ENCODE measurements at places on chromosomes 11 and 22.
A peak's percentile ranks its signal among the peaks of the same experiment; 100 is the strongest.

- no peak for DNase-seq
Measured at GRCh38 chr11:116694815-116695590, 77.8 kb downstream of the BUD13 start.

DNA sequence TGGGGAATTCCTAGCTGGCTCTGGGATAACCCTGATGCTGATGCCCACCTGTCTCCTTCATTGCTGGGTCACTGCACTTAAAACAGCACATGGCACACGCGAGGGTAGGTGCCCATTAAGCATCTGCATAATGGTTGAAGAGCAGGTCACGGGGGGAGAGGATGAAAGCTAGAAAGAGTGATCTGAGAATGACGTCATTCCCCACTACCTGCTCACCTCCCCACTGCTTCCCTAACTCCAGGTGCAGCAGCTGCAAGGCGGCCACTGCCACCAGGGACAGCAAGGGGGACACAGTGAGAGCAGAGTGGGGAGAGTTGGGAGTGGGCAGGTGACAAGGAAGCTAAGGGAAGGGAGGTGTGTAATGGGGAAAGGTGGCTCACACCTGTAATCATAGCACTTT is 27.0 kb downstream of the ADA2 start:
- DNase-seq, result no peak

GRCh38 chr22:28582806-28583205 is 96.8 kb downstream of the TTC28 start:
- peak; percentile 85 for DNase-seq

GRCh38 chr11:131957201-131957600 is 586.8 kb downstream of the NTM start:
- DNase-seq, result no peak

- no peak for DNase-seq
Measured at GRCh38 chr11:78699609-78700135, 125.0 kb upstream of the NARS2 start.

DNA sequence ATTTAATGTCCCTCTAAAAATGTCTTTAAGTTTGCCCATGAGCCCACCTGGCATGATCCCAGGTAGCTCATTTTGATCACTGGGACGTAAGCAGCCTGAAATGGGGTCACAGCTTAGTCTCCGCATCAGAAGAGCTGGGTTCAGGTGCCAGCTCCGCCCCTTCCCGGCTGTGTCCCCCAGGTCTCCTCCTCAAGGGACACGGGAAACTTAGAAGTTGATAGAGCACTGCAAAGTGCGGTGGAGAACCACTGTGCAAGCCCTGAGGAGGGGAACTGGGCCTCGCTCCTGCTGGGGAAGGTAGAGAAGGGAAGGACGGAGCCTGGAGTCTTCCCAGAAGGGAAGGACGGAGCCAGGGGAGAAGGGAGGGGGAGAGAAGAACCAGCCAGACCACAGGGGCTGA is 7.7 kb downstream of the TOM1 start:
- DNase-seq, result no peak

DNA sequence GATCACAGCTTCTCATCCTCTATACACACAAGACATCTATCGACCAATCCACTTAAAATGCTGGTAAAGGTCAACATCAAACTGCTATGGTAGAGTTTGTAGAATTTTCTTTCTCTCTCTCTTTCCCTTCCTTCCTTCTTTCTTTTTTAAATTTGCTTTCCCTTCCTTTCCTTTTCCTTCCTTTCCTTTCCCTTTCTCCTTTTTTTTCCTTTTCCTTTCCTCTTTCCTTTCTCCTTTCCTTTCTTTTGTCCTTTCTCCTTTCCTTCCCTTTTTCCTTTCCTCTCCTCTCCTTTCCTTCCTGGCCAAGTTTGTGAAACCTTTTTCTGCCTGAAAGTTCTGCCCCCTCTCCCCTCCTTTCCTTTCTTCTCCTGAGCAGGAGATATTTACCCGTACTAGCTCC is 3.1 kb downstream of the C11orf97 start:
- DNase-seq, result no peak

- DNase-seq, result no peak
Measured at GRCh38 chr11:11374358-11375148, 21.5 kb upstream of the CSNK2A3 start.

DNA sequence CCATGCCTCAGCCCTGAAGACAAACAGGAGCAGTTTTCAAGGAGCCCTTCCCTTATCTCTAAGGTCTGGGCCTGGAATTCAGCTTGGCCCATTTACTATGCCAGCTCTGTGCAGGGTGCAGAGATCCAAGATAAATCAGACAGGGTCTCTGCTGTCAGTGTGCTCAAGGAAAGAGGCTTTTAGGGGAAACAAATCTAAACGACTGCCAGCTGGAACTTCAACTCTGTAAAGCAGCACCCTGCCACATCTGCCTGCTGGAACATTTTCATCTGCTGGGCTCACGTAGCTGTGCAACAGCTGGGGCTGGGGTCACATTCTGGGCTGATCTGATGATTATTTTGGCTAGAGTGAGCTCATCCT is 19.8 kb upstream of the EHF start:
- DNase-seq, result no peak

GRCh38 chr11:33195462-33196173 is 34.3 kb upstream of the CSTF3 start:
- no peak for DNase-seq

GRCh38 chr11:117634756-117635603 is 162.0 kb downstream of the DSCAML1 start:
- DNase-seq, result peak; percentile 10

- DNase-seq, result no peak
Measured at GRCh38 chr11:74905326-74905725, 43.6 kb downstream of the XRRA1 start.

DNA sequence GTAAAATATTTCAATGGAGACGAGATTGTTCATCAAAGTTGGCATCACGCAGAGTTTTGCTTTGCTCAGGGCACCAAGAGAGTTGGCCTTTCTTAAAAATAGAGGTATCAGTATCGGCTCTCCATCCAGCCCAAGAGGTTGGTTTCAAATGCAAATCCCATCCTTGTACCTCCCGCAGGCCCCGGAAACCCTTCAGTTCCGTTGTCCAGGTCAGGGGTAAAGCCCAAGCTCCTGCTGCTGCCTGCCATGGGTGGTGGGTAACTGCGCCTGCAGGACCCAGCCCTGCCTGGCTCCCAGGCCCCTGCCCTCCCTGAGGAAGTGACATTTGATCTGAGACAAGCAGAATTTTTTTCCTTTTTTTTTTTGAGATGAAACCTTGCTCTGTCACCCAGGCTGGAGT is 49.3 kb upstream of the RTL6 start:
- DNase-seq, result no peak
